ENCODE measurements at places on chromosomes 2 and 18.

- no peak for DNase-seq
Observed at GRCh38 chr2:191180276-191180675, 29.5 kb upstream of the STAT4 start.

DNA sequence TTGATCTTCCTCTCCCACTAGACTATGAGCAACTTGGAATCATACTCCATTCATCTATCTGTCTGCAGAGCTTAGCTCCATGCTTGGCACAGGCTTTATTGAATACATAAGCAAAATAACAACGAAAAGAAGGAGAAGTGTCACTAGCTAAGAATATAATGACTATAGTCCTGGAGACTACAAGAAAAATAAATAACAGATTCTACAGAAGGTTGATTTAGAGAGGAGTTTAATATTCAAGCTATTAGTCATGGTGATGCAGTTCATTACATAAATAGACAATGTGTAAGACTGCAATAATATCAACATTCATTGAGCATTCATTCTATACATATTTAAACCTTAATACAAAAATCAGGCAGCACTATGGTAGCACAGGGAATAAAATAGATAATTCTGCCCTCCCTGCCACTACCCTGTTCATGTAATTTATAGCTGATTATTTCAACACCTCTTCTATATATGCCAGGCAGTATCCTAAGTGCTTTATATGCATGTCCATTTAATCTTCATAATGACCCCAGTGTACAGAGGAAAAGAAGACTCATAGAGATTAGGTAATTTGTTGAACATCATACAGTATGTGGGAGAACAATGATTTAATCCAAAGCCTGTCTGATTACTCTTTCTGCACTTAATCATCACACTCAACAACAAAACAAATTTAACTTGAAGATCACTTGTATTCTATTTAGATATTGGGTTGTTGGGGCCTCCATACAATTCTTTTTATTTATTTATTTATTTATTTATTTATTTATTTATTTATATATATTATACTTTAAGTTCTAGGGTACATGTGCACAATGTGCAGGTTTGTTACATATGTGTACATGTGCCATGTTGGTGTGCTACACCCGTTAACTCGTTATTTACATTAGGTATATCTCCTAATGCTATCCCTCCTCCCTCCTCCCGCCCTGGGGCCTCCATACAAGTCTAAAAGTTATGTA, 165.3 kb downstream of the RNF152 start:
- DNase-seq: no peak

- DNase-seq: no peak
Observed at GRCh38 chr2:142989273-142990204, 112.1 kb downstream of the KYNU start.

DNA sequence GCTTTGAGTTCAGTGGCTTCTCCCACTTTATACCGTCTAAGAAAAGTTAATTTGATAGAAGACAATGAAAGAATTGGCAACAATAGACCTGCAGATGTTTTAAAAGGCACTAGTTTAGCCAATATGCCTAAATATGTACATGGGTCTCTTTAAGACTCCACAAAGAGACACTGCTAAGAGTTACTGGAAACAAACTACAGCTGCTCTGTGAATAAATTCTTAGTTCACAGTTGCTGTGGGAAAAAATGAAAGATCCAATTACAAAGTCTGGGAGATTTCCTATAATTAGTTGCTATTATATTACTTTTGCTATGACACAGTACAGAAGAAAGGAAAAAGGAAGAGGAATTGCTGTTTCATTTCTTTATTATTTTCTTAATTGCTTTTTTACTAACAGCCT, 34.3 kb downstream of the SCN9A start:
- no peak for DNase-seq

- DNase-seq: peak; percentile 43
Observed at GRCh38 chr2:71798266-71799012, 345.1 kb downstream of the DYSF start.

- DNase-seq: no peak
Observed at GRCh38 chr18:25289001-25289631, 62.9 kb downstream of the ZNF521 start.

- DNase-seq: peak; percentile 25
Observed at GRCh38 chr2:177078416-177078815, 134.2 kb upstream of the HNRNPA3 start.

GRCh38 chr2:20585359-20585709, 65.6 kb downstream of the HS1BP3 start:
- no peak for DNase-seq

DNA sequence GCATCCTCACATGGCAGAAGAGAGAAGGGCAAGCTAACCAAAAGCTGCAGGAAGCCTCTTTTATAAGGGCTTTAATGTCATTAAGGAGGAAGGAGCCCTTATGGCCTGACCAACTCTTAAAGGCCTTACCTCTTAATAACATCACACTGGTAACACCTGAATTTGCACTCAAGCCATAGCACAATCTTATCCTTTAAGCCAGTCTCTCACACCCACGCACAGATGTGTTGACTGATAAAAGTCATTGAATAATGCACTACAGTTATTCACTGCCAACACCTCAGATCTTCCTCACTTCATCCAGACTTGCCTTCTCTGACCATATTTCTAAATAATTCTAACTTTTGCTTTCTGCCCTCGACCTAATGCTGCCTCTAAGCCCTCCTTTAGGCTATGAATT, 516.8 kb downstream of the ADCYAP1 start:
- no peak for DNase-seq

DNA sequence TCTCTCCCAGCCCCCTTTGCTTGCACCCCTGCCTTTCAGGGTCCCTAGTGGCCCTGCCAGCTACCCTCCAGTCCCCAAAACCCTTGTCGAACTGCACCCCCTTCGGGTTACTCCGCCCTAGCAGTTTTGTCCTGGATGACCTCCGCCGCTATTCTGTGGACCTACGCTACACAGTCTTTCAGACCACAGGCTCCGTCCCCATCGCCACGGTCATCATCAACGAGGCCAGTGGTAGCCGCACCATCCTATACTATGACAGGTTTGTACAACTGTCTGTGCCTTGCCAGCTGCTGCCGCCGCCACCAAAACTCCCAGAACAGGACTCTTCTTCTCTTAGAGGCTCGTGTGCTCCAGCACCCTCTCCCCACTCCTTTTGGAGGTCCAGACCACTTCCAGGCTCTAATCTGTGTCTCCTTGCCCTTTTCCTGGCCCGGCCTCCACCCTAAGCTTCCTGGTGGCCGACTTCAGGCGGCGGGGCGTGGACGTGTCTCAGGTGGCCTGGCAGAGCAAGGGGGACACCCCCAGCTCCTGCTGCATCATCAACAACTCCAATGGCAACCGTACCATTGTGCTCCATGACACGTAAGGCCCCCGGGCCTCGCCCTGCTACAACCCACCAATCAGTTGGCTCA, 7.9 kb downstream of the KHK start:
- no peak for DNase-seq

DNA sequence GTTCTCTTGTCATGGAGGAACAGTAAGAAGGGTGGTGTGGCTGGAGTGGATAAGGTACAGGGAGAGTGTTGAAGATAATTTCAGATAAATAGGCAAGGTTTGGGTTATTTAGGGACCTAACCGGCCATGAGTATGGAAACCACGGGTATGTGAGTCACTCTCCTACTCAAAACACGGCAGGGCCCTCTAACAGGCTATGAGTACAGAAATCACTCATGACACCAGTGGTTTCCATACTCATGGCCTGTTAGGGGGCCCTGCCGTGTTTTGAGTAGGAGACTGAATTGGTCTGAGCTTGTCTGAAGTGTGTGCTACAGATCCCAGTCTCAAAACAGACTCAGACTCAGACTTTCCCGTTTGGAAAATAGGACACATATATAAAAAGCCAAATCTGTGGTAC, 428.4 kb upstream of the HNMT start:
- DNase-seq: no peak

Data from left cardiac atrium (tissue), 4 donors.